ENCODE measurements at places on chromosomes 2 and 18. TPM values are rescaled to one million over a fixed set of nuclear protein-coding genes. Genes with fewer than 3 reads are reported as not detected.

Gene KCNG2
- 1.9 TPM for total RNA-seq

Gene SLC66A2
- 26.6 TPM for total RNA-seq

Gene STEAP3
- total RNA-seq, result 30.8 TPM

Gene ARL4C
- 5.2 TPM for total RNA-seq

Gene MOGAT1
- not detected for total RNA-seq

Gene IL1RL2
- 0.74 TPM for total RNA-seq

Gene PFN4
- total RNA-seq, result 0.17 TPM

Gene SAG
- not detected for total RNA-seq

Gene LRATD1
- total RNA-seq, result 1.3 TPM

Gene MROH2A
- total RNA-seq, result not detected

Gene PAX8
- total RNA-seq, result 0.17 TPM

Gene MYOM1
- 0.15 TPM for total RNA-seq

Gene SLC40A1
- 1.7 TPM for total RNA-seq

Gene ZNF521
- total RNA-seq, result 55.1 TPM

Gene DSG1
- not detected for total RNA-seq

Gene UGT1A3
- total RNA-seq, result not detected

Gene HTR2B
- under 0.01 TPM for total RNA-seq

Gene ELP2
- total RNA-seq, result 38.7 TPM

Gene PRADC1
- 34.5 TPM for total RNA-seq

Gene CCDC88A
- total RNA-seq, result 40.7 TPM

Gene KCMF1
- 32.0 TPM for total RNA-seq

Gene CHRNA1
- 0.15 TPM for total RNA-seq

Gene LYPD6B
- total RNA-seq, result not detected

Gene DSC1
- total RNA-seq, result not detected

Gene ERBB4
- not detected for total RNA-seq

Gene SKA1
- 28.5 TPM for total RNA-seq

Gene STARD6
- total RNA-seq, result 0.15 TPM

Data from bronchus fibroblast of lung (primary cell).